NK-92 treated with Interleukin-12 subunit alpha and Interleukin-12 subunit beta, amount 100 ng/mL, for 24 hours (cell line): ENCODE measurements at places on chromosomes 2 and 18.

DNA sequence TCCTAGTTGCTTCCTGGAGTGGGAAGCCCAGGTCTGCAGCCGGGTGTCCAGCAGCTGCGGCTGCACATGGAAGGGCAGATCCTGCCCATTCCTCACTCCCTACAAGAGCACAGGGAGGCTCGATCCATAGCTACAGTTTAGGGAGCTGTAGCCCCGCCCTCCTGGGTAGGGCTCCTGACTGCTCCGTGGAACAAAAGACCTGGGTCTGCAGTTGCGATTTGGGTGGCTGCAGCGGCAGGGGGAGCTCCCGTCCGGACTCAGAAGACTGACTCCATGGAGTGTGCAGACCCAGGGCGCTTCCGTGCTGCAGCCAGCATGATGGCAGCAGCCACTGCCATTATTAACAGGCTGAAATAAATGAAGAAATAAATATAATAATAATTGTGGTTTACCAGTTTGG is 157.3 kb downstream of the CTNNA2 start:
- no peak for DNase-seq

DNA sequence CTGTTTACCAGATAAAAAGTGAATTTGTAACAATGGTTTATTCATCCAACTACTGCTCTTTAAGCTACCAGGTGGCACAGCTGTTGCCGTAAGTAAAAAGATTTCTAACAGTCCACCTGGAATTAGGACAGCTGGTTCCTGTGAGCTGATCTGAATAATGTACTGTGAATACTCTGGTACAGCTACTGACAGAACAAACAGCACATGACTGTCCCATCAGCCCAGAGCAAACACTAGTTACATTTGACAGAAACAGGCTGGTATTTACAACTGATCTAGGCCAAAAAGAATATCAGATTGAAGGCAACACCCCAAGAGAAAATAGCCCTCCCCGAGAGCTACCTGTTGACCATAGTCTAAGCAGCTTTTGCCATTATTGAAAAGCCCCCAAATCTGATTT is 840.4 kb downstream of the CPS1 start:
- DNase-seq = no peak

- no peak for DNase-seq
These were observed 16.7 kb upstream of the STAT1 start for GRCh38 chr2:191030521-191031154.

GRCh38 chr2:217597145-217597544 is 405.6 kb downstream of the TNS1 start:
- no peak for DNase-seq

GRCh38 chr2:206764673-206765241 is 371 bp downstream of the MDH1B start:
- DNase-seq = no peak

DNA sequence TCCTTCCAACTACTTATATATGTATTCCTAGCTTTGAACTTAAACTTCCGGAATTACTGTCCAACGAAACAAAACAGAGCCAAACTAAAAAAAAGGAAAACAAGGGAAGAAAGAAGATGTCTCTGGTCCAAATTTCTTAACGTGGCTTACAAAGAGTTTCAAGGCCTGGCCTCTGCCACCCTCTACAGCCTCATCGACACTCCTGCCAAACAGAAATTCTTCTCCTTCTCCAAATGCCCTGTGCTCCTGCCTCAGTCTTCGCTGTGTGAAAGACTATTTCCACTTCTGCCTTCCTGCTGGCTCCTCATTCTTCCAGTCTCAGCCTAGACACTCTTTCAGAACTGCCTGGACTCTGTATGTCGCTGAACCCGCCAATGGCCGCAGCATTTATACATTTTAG is 249.2 kb downstream of the TXNL1 start:
- DNase-seq = no peak

DNA sequence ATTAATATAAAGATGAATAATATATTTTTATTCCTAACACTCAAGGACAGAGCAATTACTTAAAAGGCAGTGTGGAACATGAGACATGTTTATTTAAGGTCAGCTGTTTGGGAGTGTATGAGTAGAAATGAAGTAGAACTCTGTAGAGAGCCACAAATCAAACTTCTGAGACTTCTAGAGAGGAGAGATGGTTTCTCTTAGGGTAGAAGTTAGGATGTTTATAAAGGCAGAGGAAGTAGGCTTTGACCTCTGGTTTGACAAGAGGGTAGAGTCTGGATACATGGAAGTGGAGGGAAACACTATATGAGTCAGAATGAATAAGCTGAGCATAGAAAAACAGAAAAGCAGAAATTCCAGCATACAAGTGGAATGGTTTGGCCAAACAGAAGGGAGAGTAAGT is 262.1 kb upstream of the KLHL14 start:
- DNase-seq = no peak

GRCh38 chr2:238936162-238937052 is 88.5 kb downstream of the TWIST2 start:
- no peak for DNase-seq

GRCh38 chr2:240426845-240427721 is 8.4 kb upstream of the GPC1 start:
- no peak for DNase-seq

- DNase-seq = no peak
These were observed 270.7 kb upstream of the NRP2 start for GRCh38 chr2:205411558-205411957.

DNA sequence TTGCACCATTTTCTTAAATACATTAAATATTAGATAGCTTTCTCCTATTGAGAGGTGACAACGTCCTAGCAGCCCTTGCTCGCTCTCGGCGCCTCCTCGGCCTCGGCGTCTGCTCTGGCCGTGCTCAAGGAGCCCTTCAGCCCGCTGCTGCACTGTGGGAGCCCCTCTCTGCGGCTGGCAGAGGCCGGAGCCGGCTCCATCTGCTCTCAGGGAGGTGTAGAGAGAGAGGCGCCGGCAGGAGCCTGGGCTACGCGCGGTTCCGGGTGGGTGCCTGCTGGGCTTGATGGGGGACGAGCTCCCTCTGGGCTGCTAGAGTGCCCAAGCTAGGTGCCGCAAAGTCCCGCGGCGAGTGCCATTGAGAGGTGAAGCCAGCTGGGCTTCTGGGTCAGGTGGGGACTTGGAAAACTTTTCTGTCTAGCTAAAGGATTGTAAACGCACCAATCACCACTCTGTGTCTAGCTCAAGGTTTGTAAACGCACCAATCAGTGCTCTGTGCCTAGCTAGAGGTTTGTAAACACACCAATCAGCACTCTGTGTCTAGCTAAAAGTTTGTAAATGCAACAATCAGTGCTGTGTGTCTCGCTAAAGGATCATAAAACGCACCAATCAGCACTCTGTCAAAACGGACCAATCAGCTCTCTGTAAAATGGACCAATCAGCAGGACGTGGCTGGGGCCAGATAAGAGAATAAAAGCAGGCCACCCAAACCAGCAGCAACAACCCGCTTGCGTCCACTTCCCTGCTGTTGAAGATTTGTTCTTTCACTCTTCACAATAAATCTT is 3.1 kb downstream of the RPRD1A start:
- DNase-seq = no peak

- no peak for DNase-seq
These were observed 65.3 kb upstream of the FOXI3 start for GRCh38 chr2:88517759-88518201.

DNA sequence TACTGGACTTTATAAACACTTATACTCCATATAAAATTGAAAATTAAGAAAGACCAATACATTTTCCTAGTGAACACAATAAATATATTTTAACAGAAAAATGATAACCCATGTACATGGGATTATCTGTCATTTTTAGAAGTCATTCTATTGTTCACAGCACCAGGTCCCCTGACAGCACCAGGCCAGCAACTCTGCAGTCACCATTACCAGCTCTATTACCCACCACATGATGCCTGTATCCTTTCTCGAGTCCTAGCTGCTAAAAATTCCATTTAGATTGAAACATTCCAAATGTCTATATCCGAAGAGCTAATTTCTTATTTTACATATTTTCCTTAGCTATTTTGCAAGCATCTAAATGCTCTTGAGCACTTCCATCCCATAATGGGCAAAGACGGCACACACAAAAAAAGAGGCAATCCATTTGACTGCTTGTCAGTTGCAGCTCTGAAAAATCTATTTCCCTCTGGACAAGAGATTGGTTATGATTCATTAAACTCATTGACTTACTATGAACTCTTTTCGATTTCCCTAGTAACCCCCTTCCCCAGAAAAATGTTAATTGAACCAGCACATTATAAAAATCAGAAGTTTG is 336.9 kb downstream of the RIT2 start:
- no peak for DNase-seq

DNA sequence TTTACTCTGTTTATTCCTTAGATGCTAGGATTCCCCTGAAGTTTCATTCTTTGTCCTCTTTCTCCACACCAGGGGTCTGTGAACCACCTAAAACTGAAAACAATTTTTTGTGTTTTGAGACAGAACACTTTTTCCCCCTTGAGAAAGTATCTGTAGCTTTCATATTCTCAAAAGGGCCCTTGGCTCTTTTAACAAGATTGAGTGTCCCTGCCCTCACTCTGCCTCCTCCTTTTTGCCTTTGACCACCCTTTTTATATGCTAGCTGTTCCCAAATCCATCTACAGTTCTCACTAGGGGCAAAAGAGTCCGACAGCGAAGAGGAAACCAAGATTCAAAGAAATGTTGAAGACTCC is 883 bp upstream of the EHBP1 start:
- DNase-seq = no peak
